ENCODE measurements at places on chromosomes 4 and X.
A peak's percentile ranks its signal among the peaks of the same experiment; 100 is the strongest.

DNA sequence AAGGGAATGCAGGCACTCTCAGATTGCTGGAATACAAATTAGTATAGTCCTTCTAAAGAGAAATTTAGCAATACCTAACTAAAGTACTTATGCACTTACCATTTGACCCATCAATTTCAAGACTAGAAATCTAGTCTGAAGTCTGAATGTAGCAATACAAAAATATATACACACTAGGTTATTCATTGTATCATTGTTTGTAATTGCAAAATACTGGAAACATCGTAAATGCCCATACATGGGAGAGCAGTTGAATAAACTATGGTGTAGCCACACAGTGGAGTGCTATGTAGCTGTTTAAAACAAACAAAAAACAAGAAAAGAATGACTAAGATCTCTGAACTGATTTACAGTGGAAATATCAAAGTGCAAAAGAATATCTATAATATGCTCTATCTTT is 346.4 kb downstream of the ZNF674 start:
- no peak for DNase-seq
- H3K36me3 ChIP-seq: no peaks in the 10 kb centered on the region
- no peak overlapping the region for H3K27ac ChIP-seq
- H3K4me1 ChIP-seq: no peaks in the 10 kb centered on the region
- no peak overlapping the region for H3K4me3 ChIP-seq
- no peaks in the 10 kb centered on the region for H3K27me3 ChIP-seq

GRCh38 chr4:107210450-107211239 is 174.5 kb upstream of the DKK2 start:
- no peak for DNase-seq
- H3K27me3 ChIP-seq: no peaks in the 10 kb centered on the region
- no peaks in the 10 kb centered on the region for H3K4me1 ChIP-seq
- no peaks in the 10 kb centered on the region for H3K36me3 ChIP-seq

DNA sequence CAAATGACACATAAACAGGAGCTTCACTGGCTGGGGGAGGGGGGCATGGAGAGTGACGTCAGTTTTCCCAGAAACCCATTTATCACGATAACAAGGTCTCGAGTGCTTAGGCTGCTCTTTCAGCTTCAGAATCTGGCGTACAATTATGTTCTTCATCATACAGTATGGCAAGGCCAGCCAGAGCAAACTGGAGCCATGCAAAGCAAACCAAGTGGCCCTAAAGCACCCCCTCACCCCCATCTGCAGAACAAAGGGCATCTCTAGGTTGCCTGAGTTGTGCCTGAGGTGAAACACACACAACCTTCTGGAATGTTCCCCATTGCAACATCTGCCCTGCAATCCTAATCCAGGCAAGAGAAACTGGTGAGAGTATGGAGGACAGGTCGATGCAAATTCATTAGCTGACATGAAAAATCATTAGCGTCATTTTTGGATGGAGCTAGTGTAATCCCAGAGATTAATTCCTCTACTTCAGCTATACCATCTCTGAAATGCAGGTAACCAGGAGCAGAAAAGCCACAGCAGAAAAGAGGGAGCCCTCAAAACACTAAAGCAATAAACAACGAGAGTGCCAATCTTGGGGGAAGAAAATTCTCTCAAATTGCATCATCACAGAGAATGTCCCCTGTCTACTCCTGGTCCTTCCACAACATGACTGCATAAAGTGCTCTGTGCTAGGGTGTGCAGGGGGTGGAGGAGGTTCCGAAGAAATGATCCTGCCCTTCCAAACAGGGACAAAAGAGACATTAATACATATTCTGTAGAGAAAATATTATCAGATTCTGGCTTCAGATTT is 1.8 kb downstream of the SEPTIN6 start:
- no peaks in the 10 kb centered on the region for H3K27me3 ChIP-seq
- H3K27ac ChIP-seq: no peak overlapping the region
- peak overlapping the region; percentile 74 for H3K4me3 ChIP-seq
- H3K4me1 ChIP-seq: peaks cover 11% of the 10 kb centered on the region

DNA sequence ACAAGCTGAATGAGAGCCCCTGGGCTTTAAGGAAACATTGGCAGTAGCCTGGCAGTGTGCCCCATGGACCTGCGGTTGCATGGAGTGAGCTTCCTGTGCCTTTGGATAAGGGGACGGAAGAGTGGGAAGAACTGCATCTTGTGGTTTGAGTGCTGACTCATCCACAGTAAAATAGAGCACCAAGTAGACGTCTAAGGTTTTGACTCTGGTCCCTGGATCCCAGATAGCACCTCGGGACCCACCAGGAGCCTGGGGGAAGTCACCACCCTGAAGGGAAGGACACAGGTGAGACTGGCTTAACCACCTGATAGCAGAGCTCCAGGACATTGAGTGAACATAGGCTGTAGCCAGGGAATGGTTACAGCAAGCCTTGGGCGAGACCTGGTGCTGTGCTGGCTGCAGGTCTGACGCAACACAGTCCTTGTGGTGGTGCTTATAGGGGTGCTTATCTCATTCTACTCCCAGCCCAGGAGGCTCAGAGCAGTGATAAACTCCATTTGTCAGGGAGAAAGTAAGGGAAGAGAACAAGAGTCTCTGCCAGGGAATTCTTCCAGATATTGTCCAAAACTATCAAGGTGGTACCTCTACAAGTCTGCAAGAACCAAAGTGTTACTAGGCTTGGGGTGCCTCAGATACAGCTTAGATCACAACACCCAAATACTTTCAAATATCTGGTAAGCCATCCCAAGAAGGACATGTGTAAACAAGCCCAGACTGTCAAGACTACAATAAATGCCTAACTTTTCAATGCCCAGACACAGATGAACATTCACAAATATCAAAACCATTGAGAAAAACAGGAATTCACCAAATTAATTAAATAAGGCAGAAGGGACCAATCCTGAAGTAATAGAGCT is 123.6 kb upstream of the TET2 start:
- H3K4me3 ChIP-seq: no peak overlapping the region
- H3K4me1 ChIP-seq: no peaks in the 10 kb centered on the region
- H3K36me3 ChIP-seq: no peaks in the 10 kb centered on the region
- no peaks in the 10 kb centered on the region for H3K27me3 ChIP-seq

DNA sequence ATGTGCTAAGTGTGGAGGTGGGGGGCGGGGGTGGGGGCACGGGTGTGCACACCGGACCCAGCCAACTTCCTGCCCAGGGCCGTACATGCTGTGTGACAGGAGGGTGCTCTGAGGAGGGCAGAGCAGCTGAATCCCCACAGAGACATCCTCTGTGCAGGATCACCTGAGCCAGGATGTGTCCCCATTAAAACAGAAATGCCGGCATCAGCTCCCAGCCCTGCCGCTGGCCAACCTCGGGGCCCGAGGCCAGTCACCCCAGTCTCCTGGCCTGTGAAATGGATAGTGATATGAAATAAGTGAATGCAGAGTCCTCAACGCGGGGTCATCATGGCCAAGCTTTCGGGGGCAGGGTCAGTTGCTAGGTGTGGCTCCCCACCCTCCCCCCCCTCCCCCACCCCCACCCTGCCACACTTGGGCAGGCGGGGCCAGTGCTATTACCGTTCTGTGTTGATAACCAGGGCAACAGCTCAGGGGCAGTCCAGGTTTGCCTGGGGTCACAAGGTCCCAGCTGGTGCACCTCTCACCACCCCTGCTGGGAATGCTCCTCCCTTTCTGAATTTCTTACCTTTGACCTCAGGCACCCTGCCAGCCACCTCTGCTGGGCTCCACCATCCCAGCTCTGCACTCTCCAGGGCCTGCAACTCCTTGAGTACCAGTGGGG is 227.2 kb upstream of the PSAPL1 start:
- no peaks in the 10 kb centered on the region for H3K27me3 ChIP-seq
- no peak overlapping the region for H3K4me3 ChIP-seq
- H3K27ac ChIP-seq: no peak overlapping the region
- DNase-seq: no peak

DNA sequence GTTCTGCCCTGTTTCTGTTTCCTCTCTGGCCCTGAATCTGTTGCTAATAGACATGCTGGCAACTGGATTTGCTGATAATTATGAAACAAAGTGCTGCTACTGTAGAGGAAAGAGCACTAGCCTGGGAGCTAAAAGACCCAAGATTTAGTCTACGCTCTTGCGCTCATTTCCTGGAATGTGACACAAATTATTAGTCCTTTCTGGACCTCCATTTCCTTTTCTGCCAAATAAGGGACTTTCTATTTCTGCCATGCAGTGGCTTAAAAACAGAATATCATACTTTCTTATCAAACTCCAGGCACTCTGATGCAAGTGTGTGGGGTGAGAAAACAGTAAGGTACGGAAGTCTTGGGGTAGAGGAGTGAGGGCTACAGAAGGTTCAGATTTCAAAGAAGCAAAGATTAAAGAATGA is 48.3 kb upstream of the GPR174 start:
- no peak overlapping the region for H3K27ac ChIP-seq
- H3K27me3 ChIP-seq: no peaks in the 10 kb centered on the region
- no peak overlapping the region for H3K4me3 ChIP-seq
- no peaks in the 10 kb centered on the region for H3K4me1 ChIP-seq
- H3K36me3 ChIP-seq: no peaks in the 10 kb centered on the region
- no peak for DNase-seq

GRCh38 chrX:21382715-21383114 is 8.5 kb downstream of the CNKSR2 start:
- no peaks in the 10 kb centered on the region for H3K36me3 ChIP-seq
- no peak overlapping the region for H3K4me3 ChIP-seq
- H3K4me1 ChIP-seq: no peaks in the 10 kb centered on the region
- H3K27ac ChIP-seq: no peak overlapping the region
- H3K27me3 ChIP-seq: no peaks in the 10 kb centered on the region

- peaks cover 5% of the 10 kb centered on the region for H3K4me1 ChIP-seq
- no peaks in the 10 kb centered on the region for H3K36me3 ChIP-seq
- H3K27ac ChIP-seq: no peak overlapping the region
- H3K27me3 ChIP-seq: peaks cover 38% of the 10 kb centered on the region
Observed at GRCh38 chrX:153515435-153515834, 2.0 kb upstream of the ATP2B3 start.

DNA sequence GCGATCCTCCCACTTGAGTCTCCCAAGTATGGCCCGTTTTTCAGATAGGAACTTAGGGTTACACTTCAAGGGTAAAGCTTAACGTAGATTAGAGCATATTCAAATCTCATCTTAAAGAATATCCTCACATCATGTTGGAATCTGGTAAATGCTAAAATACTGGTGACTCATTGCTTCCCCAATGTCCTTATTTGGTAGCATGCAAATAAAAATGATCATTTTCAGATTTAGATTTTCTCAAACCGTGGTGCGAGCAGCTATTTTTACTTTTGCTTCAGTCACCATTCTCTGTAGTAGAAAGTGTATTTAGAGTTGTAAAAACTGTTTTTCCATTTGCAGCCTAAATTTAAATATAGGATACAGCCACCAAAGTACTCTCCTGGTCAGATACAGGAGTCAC is 101.5 kb upstream of the MAML3 start:
- peaks cover 16% of the 10 kb centered on the region for H3K4me1 ChIP-seq
- no peaks in the 10 kb centered on the region for H3K27me3 ChIP-seq
- H3K27ac ChIP-seq: no peak overlapping the region
- H3K36me3 ChIP-seq: no peaks in the 10 kb centered on the region
- no peak overlapping the region for H3K4me3 ChIP-seq
- no peak for DNase-seq

GRCh38 chr4:95388911-95389310 is 159.9 kb downstream of the UNC5C start:
- H3K27ac ChIP-seq: no peak overlapping the region
- DNase-seq: no peak
- H3K36me3 ChIP-seq: no peaks in the 10 kb centered on the region
- no peaks in the 10 kb centered on the region for H3K27me3 ChIP-seq
- no peak overlapping the region for H3K4me3 ChIP-seq

GRCh38 chr4:87227751-87228151 is 7.3 kb upstream of the KLHL8 start:
- H3K4me1 ChIP-seq: no peaks in the 10 kb centered on the region
- H3K27me3 ChIP-seq: no peaks in the 10 kb centered on the region
- no peak overlapping the region for H3K27ac ChIP-seq
- DNase-seq: no peak

DNA sequence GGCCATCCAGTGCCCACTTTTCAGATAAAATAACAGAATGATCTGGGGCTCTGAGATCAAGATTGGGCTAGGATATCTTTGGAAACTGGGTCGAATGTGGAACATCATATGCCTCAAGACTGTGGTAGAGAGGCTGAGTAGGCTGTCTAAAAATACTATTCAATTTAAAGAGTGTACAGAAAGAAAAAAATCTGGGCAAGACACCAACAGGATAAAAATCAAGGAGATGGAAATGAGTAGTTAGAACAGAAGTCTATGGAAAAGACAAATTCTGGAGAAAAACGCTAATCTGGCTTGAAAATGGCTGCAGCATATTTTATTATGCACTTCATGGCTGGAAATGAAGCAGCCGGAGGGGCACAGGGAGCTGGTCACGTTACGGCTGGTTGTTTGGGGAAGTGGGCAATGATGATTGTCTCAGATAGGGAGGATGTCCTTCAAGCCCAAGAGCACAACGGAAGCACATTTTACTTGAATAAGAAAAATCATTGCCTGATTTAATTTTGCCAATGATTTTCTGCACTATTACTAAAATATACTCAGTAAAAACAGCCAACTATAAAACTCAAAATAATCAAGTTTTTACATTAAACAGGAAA is 27.1 kb upstream of the MAPK10 start:
- no peaks in the 10 kb centered on the region for H3K27me3 ChIP-seq
- no peaks in the 10 kb centered on the region for H3K36me3 ChIP-seq
- H3K4me1 ChIP-seq: peaks cover 6% of the 10 kb centered on the region
- DNase-seq: no peak

GRCh38 chr4:100590325-100590724 is 72.5 kb upstream of the EMCN start:
- no peak overlapping the region for H3K27ac ChIP-seq
- no peaks in the 10 kb centered on the region for H3K4me1 ChIP-seq
- no peak for DNase-seq
- no peaks in the 10 kb centered on the region for H3K36me3 ChIP-seq
- H3K27me3 ChIP-seq: no peaks in the 10 kb centered on the region

DNA sequence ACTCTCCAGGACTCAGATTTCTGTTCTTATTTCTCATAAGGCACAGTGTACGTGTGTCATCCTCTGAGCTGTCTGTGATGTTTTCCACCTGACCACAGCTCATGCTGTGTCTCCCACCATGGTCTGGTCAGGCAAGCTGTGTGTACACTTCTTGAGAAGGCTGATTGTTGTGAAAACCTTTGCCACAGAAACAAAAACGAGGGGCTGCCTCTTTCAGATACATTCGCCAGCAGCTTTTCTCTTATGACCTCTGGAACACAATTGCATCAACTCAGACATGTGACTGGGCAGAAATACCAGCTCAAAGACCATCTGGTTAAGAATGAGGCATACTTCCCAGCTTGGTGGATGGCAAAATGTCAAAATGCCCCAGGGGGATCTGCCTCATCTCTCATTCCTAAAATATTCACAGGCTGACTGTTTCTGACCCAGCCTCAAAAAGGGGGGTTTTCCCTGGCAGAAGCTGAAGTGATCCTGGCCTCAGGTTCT is 46.1 kb downstream of the PGRMC2 start:
- no peak for DNase-seq
- no peaks in the 10 kb centered on the region for H3K4me1 ChIP-seq
- no peaks in the 10 kb centered on the region for H3K36me3 ChIP-seq

GRCh38 chr4:131296192-131296591 is 1852.9 kb upstream of the PCDH10 start:
- no peak overlapping the region for H3K27ac ChIP-seq
- H3K36me3 ChIP-seq: no peaks in the 10 kb centered on the region
- no peaks in the 10 kb centered on the region for H3K27me3 ChIP-seq
- no peak overlapping the region for H3K4me3 ChIP-seq
- no peaks in the 10 kb centered on the region for H3K4me1 ChIP-seq

GRCh38 chr4:187021436-187022205 is 298.0 kb upstream of the FAT1 start:
- no peaks in the 10 kb centered on the region for H3K4me1 ChIP-seq
- H3K36me3 ChIP-seq: no peaks in the 10 kb centered on the region
- DNase-seq: no peak
- H3K4me3 ChIP-seq: no peak overlapping the region
- no peak overlapping the region for H3K27ac ChIP-seq

GRCh38 chr4:139175646-139176301 is 1.2 kb downstream of the ELF2 start:
- H3K4me1 ChIP-seq: peaks cover 20% of the 10 kb centered on the region
- no peaks in the 10 kb centered on the region for H3K27me3 ChIP-seq
- H3K4me3 ChIP-seq: peak overlapping the region; percentile 81
- peak overlapping the region; percentile 98 for H3K27ac ChIP-seq
- no peaks in the 10 kb centered on the region for H3K36me3 ChIP-seq

Data from suprapubic skin (tissue), 4 donors.